NK-92 treated with Interleukin-12 subunit alpha and Interleukin-12 subunit beta, amount 100 ng/mL, for 24 hours (cell line): ENCODE measurements at places on chromosomes 3 and 15.

- DNase-seq, result no peak
Measured at GRCh38 chr3:112781599-112781998, 65.1 kb downstream of the CD200R1L start.

- no peak for DNase-seq
Measured at GRCh38 chr15:80070840-80071239, 11.4 kb downstream of the ZFAND6 start.

DNA sequence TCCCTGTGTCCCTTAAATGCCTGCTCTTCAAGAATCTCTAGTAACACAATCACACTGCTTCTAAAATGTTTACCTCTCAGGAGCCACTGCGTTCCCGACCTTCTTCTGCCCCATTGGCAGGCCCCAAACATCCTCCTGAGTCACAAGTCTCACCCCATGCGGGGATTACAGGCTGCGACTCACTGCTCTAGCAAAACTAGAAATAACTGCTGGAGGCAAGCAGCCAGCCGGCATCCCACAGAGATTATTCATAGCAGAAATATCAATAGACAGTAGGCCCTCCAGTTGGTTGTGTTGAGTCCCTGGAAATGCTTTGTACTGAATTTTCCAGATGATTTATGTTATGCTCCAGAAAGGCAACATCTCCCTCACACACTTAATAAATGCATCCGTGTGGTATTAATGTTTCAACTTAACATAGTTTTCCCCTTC lies 64.8 kb downstream of the RFTN1 start:
- DNase-seq, result no peak

DNA sequence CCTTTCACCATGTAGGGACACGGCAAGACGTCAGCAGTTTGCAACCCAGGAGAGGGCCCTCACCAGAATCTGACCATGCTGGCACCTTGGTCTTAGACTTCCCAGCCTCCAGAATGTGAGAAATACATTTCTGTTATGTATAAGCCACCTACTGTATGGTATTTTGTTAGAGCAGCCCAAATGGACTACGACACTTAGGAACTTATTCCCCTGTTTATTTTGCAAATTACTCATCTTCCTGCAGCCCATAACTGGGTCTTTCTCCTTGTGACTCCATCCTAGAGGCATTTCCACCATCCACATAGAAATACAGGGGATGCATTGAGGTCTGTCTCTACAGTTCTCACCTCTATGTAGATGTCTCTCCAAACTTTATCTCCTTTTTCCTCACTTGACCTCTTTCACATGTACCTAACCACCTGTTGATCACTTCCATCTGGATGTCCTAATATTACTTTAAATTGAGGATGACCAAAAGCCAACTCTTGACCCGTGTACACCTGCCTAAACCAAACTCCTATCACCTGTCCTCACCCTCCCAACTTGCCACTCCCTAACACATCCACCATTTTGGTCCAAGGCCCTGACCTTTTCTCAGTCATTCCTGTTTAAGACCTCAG lies 406.0 kb upstream of the WNT5A start:
- DNase-seq, result no peak

GRCh38 chr3:150216041-150216811 lies 191.9 kb upstream of the TSC22D2 start:
- DNase-seq, result no peak

- DNase-seq, result no peak
Measured at GRCh38 chr15:88932271-88932874, 19.2 kb upstream of the MFGE8 start.

DNA sequence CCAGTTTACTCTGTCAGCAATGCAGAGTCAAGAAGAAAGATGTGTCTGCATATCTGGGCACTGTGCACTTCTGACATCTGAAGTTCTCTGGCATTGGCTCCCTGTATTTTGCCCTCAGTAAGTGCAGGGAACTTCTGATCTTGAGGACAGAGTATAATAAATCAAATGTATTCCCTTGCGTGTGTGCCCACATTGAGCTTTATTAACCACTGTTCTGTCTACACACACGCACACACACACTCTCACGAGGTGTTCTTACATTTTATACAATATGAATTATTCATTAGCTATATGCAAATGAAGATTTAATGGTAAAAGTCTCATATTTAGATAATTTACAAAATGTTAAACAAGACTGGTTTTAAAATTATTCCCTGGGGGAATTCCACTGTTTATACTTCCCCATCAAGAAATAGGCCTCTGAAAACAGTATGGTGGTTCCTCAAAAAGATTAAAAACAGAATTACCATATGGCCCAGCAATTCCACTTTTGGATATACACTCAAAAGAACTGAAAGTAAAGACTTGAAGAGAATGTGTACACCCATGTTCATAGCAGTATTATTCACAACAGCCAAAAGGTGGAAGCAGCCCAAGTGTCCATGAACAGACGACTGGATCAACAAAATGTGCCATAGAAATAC lies 24.6 kb upstream of the ANPEP start:
- no peak for DNase-seq

DNA sequence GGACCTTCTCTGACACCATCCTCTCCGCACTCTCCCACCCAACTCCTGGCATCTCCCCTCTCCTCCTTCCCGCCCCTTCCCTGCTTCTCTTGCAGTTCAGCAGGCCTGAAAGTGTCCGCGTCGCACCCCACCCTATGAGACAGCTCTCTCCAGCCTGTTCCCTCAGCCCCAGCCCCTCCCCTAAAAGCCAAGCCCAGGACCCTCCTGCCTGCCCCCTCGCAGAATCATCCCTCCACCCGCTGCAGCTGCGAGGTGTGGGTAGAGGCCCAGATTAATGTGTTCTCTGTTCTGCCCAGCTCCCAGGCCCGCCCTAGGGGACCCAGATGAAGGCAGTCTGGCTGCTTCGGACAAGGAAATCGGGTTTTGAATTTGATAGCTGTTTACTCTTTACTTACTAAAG lies 410 bp downstream of the PRR23E start:
- no peak for DNase-seq
